PC-9 (cell line): ENCODE measurements at places on chromosomes 5 and 9. TPM values are rescaled to one million over a fixed set of nuclear protein-coding genes. Genes with fewer than 3 reads are reported as not detected.

- peak within 1 kb of the TSS; percentile 42 for H3K27ac ChIP-seq
- H3K4me1 ChIP-seq = peaks cover 22% of the 10 kb centered on the region
- peak; percentile 77 for DNase-seq
- H3K36me3 ChIP-seq = no peaks in the 10 kb centered on the region
- no peaks in the 10 kb centered on the region for H3K27me3 ChIP-seq
- H3K4me3 ChIP-seq = peak within 1 kb of the TSS; percentile 88
Measured at GRCh38 chr9:136991993-136992818, at the start of gene PAXX. Gene PAXX (plus strand): TSS chr9:136992422. CDS start chr9:136992444, 22 bp downstream.

DNA sequence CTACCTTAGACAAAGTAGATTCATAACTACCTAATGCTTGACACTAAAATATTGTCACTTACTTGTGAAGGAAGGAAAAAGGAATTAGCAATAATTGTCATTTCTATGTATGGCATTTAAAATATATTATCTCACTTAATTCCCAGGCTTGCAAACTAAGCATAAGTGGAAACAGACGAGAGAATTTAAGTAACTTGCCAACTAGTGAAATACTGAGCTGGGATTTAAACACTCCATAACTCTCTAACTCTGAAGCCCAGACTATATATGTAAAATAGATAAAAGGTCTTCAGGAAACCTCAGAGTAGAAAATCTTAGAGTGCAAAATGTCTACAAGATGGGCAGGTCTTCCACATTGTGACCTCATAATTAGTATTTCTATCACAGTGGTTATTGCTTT is 257.8 kb downstream of the SAXO1 start:
- no peaks in the 10 kb centered on the region for H3K4me1 ChIP-seq
- no peaks in the 10 kb centered on the region for H3K36me3 ChIP-seq
- H3K27me3 ChIP-seq = 0 out of 2 replicates have a peak, but pooled peaks cover 9% of the 10 kb centered on the region
- H3K27ac ChIP-seq = no peak overlapping the region

DNA sequence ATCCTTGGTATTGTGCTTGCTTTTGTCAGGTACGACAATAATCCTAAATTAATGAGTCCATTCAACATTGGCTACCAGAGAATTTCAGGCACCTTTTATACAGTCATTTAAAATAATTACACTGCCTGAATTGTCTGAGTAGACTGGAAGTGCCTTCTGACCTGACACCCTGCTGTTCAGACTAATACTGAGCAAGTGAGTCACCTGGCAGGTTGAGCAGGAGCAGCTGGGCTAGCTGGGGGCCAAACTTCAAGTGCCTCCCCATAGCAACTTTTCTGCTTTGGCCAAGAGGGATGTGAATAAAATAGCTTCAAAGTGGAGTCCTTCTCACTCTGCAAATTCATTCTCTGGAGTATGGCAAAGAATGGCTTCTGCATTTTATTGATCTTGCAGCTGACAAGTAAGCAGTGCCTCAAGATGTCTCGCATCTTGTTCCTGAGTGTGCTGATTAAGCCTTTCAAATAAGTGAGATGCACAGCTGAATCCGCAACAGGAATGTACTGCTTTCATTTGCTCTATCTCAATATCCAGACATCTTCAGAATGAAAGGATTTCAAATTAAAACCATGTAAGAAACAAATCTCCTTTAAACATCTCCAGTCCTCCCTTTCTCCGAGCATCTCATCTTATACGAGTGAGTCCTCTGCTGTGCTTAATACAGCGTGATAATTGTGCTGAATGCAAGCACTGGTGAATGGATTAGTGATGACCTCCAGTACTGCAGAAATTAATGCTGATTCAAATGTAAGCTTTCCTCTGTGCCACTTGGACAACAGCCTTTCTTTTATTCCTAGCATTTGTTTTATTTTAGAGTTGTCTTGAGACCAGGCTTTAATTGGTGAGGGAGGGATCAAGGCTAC is 271.2 kb downstream of the EDIL3 start:
- no peak overlapping the region for H3K4me3 ChIP-seq
- no peaks in the 10 kb centered on the region for H3K27me3 ChIP-seq
- DNase-seq = peak; percentile 17
- H3K36me3 ChIP-seq = no peaks in the 10 kb centered on the region

The FOXD4L4 gene
- total RNA-seq = 0.24 and 0.53 TPM in 2 replicates
